ELR (cell line): ENCODE measurements at places on chromosomes 3 and 15.

- DNase-seq, result no peak
Measured at GRCh38 chr3:95468331-95468730, 1346.1 kb upstream of the EPHA6 start.

GRCh38 chr3:197501496-197501878, 54.3 kb downstream of the BDH1 start:
- peak; percentile 50 for DNase-seq

DNA sequence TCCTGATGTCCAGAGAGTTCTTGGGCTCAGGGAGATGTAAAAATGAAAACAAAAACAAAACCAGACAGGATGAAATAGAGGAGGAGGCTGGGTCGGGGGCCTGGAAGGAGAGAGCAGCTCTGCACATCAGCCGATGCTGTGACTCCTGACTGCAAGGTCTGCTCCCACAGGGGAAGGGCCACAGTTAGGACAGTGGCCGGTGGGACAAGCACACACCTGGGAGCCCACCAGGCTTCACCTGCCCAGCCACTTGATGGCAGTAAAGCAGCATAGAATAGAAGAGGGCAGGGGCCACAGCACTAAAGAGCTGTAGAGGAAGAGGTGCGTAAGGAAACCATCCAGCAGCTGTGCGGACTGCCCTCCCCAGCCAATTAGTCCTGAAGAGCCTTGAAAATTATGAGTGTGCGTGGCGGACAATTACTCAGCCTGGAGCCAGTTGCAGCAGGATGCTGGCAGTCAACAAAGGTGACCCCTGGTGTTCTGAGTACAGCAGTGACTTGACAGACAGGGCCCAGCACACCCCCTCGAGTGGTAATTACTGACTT, 29.8 kb downstream of the ALS2CL start:
- DNase-seq, result peak; percentile 8

- no peak for DNase-seq
Measured at GRCh38 chr15:100107606-100108225, 234.1 kb downstream of the ADAMTS17 start.

DNA sequence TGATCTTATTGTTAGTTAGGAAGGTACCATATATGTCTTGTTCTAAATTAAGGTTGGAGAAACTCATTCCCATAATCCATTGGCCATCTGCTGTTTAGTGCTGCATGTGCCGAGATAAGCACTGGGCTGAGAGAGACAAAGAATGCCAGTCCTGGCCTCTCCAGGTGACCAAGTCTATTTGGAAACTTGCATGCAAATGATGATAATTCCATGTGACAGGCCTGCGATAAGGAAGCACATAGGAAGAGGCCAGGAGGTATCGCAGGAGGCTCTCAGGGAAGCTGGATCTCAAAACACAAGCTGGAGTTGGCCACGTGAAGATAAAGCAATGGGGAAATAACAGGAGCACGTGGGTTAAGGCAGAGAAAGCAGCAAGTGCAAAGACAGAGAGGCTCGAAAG, 39.7 kb downstream of the MYO5C start:
- no peak for DNase-seq

- DNase-seq, result no peak
Measured at GRCh38 chr15:56934269-56934668, 15.8 kb downstream of the TCF12 start.

DNA sequence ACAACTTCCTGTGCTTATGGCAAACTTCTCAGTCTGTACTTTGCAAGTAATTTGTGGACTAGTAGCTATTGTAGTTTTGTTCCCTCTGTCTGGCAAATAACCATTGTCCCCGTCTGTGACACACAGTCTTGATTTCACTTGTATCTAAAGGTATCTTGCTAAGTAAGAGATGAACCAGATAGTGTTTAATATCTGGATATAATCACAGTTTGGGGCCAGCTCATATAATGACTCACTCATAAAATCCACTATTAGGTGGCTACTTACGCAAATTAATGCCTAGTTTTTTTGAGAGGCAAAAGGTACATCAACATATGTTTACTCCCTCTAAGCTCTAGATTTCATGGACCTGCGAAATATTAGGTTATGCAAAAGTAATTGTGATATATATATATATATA, 30.4 kb downstream of the VGLL3 start:
- peak; percentile 72 for DNase-seq

GRCh38 chr3:89560568-89560967, 453.1 kb downstream of the EPHA3 start:
- no peak for DNase-seq
